ENCODE measurements at places on chromosomes 2 and 18.

GRCh38 chr2:19982268-19982667 lies 7.6 kb downstream of the WDR35 start:
- no peak for DNase-seq

- no peak for DNase-seq
These were observed 71.3 kb downstream of the MYL12B start for GRCh38 chr18:3333056-3333720.

DNA sequence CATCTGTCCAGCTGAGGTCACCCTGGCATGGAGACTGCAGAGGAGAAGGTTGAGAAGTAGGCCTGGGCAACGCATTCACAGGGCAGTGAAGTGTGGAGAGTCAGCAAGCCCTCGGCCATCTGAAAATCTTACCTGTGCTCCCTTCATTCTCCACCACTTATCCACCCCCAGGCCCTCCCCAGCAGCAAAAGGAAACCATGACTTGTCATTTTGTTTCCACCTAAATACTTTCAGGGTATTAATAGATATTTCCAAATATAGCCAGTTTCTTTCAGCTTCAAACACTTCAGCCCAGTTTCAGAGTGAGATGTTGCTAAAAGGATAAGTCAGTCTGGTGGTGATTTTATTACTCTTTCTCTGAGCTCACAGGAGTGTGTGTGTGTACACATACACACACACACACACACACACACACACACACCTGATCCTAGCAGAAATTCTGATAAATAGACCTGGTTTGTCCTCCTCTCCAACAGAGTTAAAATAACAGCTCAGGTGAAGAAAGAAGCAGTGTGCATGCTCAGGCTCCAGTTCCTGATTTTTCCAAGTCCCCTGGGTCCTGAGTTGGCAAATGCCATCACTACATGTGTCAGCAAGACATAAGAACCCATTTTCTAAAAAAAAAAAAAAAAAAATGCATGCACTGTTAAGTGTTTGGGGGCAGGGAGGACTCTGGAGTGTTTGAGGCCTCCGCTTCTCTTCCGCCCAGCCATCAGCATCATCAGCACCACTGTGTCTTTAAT lies 82.8 kb downstream of the LOXHD1 start:
- no peak for DNase-seq

DNA sequence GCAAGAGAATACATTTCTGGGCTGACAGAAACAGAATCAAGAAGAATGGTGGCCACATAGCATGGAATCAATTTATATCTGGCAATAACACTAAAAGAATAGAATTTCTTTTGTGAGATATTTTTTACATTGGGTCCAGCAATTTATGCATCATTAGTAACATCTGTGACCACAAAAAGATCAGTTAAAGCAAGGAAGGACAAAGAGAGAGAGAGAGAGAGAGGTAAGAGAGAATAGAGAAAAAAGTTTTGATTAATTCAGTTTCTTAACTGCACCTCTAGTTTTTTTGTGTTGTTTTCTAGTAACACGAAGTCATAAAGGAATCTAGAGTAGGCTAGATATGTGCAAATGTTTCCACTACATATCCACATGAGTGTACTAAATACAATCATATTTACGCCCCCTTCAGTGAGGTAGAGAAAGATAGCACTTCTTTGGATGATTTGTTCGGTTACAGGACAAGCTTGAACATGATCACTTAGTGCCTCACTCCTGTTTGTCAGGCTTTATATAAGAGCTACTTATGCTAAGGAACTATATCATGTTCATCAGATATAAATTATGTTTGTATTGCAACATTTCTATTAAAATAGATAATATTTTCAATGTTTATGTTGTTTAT lies 247.4 kb upstream of the COL3A1 start:
- no peak for DNase-seq

DNA sequence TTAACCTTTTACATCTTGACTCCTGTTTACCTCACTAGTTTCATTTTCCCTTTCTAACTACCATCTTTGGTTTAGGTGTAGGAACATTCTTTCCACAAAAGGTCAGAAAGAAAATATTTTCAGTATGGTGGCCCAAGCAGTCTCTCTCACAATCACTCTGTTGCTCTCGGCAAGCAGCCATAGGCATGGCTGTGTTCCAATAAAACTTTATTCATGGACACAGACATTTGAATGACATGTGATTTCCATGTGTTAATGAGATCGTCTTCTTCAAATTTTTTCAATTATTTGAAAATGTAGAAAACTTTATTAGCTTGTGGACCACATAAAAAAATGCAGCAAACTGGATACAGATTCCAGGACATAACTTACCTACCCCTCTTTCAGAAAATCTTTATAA lies 109.7 kb upstream of the CNTNAP5 start:
- DNase-seq, result no peak

GRCh38 chr2:227684258-227684657 lies 17.7 kb downstream of the SCYGR5 start:
- no peak for DNase-seq

- DNase-seq, result peak; percentile 47
These were observed 306.5 kb upstream of the TNP1 start for GRCh38 chr2:217166241-217166850.

- DNase-seq, result no peak
These were observed 67.1 kb downstream of the ANTXR1 start for GRCh38 chr2:69080071-69080470.

- DNase-seq, result no peak
These were observed 335.6 kb downstream of the CYRIA start for GRCh38 chr2:16330012-16330411.

GRCh38 chr2:26018184-26019055 lies 15.5 kb upstream of the RAB10 start:
- DNase-seq, result peak; percentile 57

- DNase-seq, result peak; percentile 22
These were observed 247.5 kb downstream of the NBAS start for GRCh38 chr2:15313657-15314056.

- DNase-seq, result no peak
These were observed 8.7 kb downstream of the FAM178B start for GRCh38 chr2:96977631-96978195.

DNA sequence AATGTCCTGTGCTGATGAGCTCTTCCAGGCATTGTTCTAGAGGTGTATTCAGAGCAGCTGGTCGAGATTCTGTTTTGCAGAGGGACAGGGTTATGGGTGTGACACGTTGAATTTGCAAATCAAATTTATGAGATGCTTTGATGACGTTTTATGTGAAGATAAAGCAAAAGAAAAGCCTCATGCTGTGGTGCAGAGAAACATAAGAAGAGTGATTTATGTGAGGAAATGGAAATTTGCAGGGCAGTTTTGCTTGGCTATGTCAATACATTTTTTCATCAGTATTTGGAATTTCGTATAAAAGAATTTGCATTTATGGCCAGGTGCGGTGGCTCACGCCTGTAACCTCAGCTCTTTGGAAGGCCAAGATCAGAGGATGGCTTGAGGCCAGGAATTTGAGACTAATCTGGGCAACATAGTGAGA lies 36.4 kb downstream of the TSN start:
- DNase-seq, result no peak

DNA sequence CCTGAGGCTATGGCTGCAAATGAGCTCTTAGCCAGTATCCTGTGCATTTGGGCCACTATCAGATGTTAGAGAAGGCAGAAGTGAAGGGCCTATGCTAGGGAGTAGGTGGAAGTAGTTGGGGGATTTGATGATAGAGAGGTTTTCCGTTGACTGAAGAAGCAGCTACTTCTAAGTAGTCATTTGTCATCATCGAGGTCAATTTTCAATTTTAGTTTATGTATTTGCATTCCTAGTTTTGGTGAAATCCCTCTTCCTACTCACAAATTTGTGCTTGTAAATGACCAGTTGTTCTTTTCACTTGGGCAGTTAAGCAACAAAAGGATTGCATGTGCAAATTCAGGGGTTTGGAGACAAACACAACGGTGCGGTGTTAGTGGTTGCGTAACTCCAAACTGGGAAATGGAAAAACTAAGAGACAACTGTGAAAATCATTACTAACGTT lies 48.5 kb upstream of the PELI1 start:
- no peak for DNase-seq

GRCh38 chr2:234796045-234796591 lies 155.7 kb upstream of the SH3BP4 start:
- no peak for DNase-seq

DNA sequence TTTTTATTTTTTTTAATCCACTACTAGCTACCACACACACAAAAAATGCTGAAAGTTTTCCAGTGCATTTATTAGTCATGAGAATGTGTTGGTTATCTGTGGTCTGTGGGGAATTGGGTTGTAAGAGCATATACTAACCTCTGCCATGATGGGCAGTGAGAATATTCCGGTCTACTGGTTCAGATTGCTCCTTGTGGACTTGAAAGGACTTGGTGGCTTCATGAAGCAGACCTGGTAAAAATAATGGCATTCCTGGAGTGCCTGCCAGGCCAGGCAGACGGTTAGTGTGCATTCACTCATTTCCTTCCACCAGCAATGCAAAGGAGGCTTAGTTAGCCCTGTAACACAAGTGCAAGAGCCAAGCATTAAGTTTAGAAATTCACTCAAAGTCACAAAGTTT lies 150.8 kb downstream of the THSD7B start:
- no peak for DNase-seq

GRCh38 chr2:98088261-98088660 lies 1.3 kb downstream of the VWA3B start:
- DNase-seq, result no peak

DNA sequence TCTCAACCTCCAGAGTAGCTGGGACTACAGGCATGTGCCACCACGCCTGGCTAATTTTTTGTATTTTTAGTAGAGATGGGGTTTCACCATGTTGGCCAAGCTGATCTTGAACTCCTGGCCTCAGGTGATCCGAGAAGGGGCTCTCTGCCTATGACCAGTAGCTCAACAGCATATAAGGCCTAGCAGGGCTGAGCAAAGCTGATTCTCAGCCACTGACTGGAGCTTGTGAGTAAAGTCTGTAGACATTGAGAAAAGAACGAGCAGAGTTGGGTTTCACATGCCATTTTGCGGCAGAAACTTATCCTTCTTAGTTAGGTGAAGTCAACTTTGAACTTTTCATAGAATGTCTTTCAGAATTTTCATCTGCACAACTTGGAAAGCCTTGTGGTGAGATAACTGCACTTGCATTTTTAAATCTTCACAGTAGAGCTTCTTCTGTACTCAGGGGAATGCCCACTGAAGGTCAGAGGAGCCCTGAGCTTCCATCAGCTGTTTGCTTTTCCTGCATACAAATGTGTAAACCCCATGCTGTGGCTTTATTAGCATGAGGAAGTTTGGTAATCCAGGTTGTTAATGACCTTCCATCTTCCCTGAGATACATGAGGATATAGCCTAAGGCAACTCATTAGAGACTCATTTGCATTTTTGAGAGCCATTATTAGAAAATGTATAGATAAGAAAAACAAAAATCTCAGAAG lies 602.4 kb downstream of the METTL4 start:
- DNase-seq, result no peak
